Activated CD4-positive, alpha-beta T cell treated with anti-CD3 and anti-CD28 coated beads, Interleukin-2, amount 10 ng/mL, durations not matched to agents 24 days and 14 days (primary cell): ENCODE measurements at places on chromosomes 2 and 18. TPM values are rescaled to one million over a fixed set of nuclear protein-coding genes. Genes with fewer than 3 reads are reported as not detected.

ACADL gene
- total RNA-seq = not detected in 2 replicates

LYPD6 gene
- total RNA-seq = not detected in 2 replicates

DNA sequence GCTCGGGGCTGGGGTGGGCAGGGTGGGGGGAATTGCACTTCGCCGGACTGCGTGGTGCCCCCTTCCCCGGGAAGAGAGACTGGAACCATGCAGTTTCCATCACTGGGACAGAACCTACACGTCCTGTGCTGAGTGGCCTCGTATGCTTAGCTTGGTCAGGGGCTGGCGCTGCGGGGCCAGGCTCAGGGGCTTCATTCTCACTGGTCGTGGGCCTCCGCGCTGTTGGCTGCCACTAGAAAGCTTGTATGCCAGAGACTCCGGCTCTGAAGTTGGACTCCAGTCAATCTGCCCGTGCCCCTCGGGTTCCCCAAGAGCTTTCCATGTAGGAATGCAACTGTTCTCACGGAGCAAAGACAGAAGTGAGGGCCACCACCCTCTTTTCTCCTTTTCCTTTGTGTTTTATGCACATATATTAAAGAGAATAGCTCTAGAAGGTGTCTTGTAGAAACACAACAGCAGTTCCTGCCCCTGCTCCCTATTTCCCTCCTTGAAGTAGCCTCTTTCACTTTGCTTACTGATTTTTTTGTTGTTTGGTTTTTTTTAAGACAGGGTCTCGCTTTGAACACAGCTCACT is 64.0 kb upstream of the YWHAQ start:
- DNase-seq = no peak

DNA sequence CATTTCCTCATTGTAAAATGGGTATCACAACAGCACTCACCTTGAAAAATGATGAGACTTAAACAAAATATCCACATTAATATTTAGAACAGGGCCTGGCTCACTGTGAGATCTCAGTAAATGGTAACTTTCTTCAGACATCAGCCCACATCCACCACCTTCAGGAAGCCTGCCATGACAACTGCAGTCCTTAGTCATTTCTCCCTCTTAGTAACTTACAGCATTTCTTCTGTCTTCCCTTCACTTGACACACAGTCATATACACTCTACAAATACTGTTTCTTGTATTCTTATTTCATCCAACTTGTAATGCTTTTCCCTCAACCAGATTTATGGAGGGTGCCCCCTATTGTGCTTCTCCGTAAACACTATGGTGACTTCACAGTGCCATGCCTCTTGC is 263.0 kb downstream of the ZNF516 start:
- DNase-seq = peak; percentile 14
